Stimulated activated CD4-positive, alpha-beta T cell treated with anti-CD3 and anti-CD28 coated beads, Interleukin-1b, Interleukin-23, amount 100 ng/mL, for 24 hours (primary cell): ENCODE measurements at places on chromosomes 5 and 9.

GRCh38 chr9:12965303-12965702 is 190.5 kb downstream of the LURAP1L start:
- no peak for DNase-seq

DNA sequence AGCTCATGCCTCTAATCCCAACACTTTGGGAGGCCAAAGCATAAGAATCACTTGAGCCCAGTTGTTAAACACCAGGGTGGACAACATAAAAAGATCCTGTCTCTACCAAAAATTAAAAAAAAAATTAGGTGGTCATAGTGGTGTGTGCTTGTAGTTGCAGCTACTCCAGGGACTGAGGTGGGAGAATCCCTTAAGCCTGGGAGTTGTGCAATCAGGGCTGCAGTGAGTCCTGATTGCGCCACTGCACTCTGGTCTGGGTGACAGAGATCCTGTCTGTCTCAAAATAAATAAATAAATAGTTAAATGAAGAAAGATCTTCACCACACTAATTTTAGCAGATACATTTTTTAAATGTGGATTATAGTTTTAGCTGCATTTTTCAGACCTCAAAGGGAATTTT is 433.2 kb downstream of the MAT2B start:
- DNase-seq = no peak

DNA sequence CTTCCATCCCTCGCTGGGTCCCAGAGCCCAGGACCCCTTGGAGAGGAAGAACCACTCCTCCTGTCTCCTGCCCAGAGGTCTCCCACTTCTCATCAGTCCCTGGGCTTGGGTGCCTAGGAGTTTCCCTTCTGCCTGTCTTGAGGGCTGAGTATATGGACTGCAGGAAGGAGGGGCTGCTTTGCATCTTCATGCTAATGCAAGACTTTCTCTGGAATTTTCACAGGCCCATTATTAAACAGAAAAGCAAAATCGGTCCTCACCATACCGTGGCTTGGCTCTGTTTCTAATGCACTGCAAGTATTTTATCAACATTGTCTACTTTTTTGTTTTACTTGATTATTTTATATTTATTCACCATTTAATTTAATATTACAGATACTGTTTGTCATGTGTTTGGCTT is 34.5 kb downstream of the TRIO start:
- no peak for DNase-seq

- DNase-seq = no peak
Observed at GRCh38 chr5:53037141-53037859, 48.1 kb downstream of the ITGA2 start.

DNA sequence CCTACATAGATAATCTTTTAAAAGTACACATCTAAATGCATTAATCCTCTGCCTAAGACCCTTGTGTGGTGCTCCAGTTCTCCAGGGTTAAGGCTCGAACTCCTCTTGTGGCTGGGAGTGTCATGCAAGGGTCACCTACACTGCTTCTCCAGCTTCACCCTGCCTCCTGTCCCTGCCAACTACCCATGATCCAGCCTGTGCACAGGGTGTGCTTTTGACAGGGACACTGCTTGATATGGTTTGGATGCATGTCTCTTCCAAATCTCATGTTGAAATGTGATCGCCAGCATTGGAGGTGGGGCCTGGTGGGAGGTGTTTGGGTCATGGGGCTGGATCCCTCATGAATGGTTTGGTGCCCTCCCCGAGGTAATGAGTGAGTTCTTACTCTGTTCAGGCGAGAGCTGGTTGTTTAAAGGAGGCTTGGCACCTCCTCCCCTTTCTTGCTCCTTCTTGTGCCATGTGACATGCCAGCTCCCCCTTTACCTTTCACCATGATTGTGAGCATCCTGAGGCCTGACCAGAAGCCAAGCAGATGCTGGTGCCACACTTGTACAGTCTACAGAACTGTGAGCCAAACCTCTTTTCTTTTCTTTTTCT is 48.5 kb downstream of the SLC22A5 start:
- no peak for DNase-seq

DNA sequence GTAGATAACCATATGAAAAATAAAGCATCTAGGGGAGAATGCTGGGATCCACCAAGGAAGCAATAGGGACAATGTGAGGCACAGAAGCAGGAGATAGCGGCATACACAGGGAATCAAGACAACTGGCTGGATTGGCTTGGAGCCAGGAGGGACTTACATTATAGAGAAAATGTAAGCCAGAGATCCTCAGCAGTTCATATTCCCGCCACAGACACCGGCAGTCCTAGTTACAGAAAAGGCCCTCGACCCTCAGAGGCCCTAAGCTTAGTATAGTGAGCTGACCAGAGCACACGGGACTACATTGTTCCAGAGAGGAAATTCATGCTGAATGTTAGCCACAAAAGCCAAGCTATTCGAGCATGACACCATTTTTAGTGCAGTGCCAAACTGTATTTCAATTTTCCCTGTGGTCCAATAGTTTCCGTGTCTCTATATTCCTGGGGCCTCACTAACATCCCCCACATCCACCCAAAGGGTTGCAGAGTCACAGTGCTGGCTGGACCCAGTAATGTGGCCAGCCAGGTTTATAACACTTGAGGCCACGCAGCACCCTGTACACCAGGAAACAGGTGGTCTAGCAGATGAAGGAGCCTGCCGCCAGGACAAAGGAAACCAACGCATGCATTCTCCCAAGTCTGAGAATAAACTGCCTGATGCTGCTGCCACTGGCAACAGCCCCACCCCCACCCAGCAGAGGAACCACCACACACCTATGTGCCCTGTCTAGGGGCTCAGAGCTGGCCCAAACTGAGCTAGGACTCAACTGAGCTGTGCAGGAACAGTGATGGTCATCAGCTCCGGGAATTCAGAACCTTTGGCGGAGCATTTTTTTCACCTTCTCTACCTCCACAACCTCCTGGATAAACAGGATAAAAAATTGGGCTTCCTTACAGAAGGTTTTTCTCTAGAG is 693.2 kb upstream of the CHD1 start:
- DNase-seq = no peak

DNA sequence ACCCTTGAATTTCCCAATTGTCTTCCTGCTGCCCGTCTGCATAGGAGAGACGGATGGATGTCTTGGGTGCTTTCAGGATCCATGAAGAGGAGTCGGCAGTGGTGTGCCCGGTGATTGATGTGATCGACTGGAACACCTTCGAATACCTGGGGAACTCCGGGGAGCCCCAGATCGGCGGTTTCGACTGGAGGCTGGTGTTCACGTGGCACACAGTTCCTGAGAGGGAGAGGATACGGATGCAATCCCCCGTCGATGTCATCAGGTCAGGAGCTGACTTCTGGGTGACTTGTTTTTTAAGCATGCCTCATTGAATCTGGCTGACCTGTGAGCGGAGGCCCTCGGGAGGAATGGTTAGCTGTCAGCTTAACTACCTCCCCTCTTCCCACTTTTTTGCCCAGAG is 24.2 kb downstream of the GALNT12 start:
- DNase-seq = no peak

GRCh38 chr9:136996361-136997292 is at the start of gene CLIC3:
TSS of gene CLIC3 (minus strand) at chr9:136996568. CDS start at chr9:136996543, 25 bp downstream.
- no peak for DNase-seq

GRCh38 chr9:7367726-7368125 is 431.9 kb downstream of the DMAC1 start:
- DNase-seq = no peak

- DNase-seq = no peak
Observed at GRCh38 chr5:151781201-151781600, 9.4 kb downstream of the G3BP1 start.

GRCh38 chr5:147613359-147613758 is 103.5 kb upstream of the DPYSL3 start:
- DNase-seq = no peak

DNA sequence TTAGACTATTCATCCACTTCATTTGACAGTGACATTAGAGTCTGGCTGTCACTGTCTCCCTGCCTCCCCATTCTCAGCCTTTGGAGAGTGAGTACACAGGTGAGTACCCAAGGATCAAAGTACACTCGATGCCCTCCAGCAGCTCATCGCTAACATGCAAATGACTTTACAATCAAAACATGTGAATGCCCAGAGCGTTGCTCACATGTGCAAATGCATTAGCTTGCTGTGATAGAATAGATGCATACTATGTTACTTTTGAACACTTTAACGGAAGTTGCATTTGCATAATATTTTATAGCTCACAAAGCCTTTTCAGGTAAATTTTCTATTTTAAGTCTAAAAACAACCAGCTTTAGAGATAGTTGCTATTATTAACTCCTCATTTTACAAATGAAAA is 107.6 kb downstream of the SYK start:
- DNase-seq = no peak

GRCh38 chr5:87732875-87733768 is 320.4 kb upstream of the CCNH start:
- no peak for DNase-seq

DNA sequence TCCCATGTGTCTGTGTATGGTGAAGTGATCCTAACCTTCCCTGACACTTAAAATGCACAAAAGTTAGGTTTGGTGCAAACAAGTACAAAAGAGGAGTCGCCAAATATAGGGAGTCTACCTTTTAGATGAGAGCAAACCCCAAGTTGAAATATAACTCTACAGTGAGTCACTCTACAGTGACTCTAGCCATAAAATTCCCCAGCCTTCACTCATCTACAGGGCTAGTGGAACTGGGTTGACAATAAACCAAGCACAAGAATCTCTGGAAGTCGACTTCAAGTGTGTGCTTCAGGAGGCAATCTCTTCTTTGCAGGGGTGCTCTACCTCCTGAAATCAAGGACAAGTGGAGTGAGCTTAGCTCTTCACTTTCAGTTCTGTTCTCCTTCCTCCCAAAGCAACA is 3.3 kb downstream of the SHISAL2B start:
- no peak for DNase-seq

DNA sequence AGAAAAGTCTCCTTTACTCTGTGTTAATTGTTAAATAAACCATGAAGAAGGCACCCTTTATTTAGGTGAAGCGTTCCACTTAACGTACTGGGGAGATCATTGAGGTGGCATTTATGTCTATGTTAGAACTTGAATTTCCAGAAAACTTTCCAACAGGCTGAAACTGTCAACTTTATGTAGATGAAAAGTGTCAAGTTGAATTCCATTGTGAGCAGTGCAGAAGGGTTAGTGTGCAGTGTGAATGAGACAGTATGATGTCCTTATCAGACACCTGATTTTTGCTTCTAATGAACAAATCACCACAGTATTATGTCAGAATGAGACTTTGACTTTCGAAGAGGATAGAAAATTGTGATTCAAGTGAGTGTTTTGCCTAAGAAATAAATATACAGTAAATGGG is 761.6 kb upstream of the SEMA6A start:
- DNase-seq = no peak

- no peak for DNase-seq
Observed at GRCh38 chr5:149675610-149676201, 54.4 kb upstream of the PPARGC1B start.

GRCh38 chr5:146519554-146519953 is 3.6 kb upstream of the GPR151 start:
- no peak for DNase-seq

DNA sequence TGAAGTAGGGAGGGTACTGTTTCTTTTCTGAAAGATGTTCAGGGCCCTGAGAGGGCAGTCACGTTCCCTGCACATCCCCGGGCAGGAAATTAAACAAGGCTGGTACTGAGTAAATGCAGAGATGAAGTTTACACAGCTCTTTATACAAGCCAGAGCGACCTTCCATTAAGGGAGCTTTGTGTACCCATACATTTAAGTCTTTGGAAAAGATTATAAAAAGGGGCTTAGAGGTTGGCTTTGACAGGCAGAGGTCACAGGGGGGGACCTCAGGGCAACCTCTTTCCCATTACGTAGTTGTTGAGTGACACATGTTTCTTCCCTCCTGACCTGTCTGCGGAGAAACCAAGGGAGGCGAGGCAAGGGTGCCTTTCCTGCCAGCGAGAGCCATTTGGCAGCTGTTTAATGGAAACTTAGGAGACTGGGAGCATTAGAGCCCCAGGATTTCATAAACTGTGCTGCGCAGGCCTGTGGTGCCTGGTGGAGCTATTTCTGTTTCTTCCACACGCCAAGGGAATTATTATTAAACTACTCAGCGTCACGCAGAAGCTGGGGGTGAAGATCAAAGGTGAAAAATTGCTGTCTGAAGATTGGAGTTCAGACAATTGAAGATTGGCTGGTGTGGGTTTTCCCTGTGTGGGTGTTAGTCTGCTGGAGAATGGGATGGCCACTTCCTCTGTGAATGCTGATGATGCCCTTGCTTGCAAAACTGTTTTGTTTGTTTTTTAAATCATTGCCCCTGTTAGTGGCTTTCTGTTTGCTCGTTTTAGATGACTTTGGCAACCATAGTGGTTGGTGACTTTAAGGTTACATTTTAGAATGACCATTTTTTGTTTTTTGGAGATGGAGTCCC is 3.2 kb upstream of the SMIM32 start:
- no peak for DNase-seq

DNA sequence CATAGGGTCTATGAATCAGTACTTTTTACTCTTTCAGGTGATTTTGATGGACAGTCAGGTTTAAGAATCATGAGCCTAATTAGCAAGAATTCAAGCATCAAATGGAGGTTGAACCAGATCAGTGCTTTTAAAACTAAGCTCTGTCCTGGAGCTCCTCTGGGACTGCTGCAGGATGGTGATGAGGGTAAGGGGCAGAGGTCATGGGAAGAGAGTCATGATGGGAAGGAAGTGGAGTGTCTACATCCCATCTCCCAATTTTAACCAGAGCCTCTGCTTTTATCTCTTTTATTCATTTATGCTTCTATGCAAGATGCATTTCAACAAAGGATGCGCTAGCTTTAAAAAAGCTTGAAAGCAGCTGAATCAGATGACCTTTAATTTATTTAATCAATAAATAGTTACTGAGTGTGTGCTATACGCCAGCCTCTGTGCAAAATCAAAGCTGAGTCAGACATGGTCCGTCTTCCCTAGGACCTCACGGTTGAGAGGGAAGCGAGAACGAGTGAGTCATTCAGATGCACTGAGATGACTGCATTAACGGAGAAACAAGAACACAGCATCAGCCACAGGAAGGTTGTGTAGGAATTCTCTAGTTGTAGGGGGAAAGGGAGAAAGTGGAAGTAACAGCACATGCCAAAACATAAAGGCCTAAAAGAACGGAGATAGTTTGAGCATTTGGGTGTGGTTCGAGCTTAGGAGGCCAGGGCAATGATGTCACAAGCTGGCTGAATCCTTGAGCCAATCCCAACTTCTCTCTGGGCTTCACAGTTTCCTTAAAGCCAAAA is 441.6 kb upstream of the BRINP1 start:
- no peak for DNase-seq

- no peak for DNase-seq
Observed at GRCh38 chr9:87199782-87200181, 252.5 kb upstream of the GAS1 start.

GRCh38 chr5:1536871-1537602 is 13.3 kb upstream of the LPCAT1 start:
- no peak for DNase-seq

DNA sequence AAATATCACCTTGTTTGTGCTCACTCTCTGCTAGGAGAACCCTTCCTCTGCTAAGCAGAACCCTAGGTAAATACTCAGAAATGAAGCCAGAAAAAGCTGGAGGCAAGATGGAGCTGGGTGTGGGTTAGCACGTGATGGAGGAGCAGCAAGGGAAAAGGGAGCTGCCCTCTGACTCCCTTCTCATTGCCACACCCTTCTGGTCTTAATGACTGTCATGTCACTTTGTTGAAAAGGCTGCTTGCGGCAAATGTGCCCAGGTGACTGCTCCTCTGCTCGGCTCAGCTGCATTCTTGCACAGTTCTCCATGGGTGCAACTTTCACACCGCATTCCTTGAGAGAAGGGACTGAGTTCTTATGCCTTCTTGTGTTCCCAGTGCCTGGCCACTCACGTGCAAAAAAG is 36.4 kb upstream of the TBC1D2 start:
- no peak for DNase-seq
